ENCODE measurements at places on chromosomes 11 and 22. TPM values are rescaled to one million over a fixed set of nuclear protein-coding genes. Genes with fewer than 3 reads are reported as not detected.
A peak's percentile ranks its signal among the peaks of the same experiment; 100 is the strongest.

OR51G1 gene
- not detected for total RNA-seq

ELMOD1 gene
- total RNA-seq: 0.73 TPM

ALDH3B2 gene
- 3.1 TPM for total RNA-seq

DNA sequence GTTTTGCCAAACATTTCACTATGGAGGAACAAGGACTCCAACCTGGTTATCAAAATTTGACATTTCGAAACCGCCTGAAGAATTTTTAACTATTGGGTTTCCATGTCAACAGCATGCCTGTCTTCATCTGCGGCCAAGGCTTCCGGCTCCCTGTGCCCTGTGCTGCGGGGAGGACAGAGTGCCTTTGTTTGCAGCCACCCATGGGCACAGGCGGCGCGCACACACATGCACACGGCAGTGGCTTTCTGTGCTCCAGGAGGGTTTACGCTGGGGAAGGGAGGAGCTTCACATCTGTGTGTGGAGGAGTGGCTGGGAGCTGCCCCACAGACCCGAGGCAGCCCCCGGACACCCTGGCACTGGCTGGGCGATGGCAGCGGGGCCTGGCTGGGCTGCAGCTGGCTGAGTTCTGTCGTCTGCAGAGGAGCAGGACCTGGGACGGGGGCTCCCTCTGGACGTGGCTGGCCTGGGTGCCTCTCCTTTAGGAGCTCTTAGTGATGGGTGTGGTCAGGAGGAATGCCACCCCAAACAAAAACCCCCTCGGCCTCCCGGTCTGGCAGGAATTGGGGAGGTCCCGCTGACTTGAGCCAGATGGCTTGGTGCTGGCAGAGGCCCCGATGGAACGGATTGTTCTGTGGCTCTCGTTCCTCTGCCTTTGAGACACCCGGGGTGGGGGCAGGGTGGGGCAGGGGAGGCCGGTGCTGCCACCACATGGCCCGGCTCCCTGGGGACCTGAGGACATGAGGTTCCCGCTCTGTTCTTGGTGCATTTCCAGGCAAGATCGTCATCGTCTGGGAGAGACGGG is 1290.9 kb downstream of the BRD1 start:
- no peaks in the 10 kb centered on the region for H3K4me1 ChIP-seq
- H3K4me3 ChIP-seq: no peak overlapping the region
- peaks cover 4% of the 10 kb centered on the region for H3K27me3 ChIP-seq

DNA sequence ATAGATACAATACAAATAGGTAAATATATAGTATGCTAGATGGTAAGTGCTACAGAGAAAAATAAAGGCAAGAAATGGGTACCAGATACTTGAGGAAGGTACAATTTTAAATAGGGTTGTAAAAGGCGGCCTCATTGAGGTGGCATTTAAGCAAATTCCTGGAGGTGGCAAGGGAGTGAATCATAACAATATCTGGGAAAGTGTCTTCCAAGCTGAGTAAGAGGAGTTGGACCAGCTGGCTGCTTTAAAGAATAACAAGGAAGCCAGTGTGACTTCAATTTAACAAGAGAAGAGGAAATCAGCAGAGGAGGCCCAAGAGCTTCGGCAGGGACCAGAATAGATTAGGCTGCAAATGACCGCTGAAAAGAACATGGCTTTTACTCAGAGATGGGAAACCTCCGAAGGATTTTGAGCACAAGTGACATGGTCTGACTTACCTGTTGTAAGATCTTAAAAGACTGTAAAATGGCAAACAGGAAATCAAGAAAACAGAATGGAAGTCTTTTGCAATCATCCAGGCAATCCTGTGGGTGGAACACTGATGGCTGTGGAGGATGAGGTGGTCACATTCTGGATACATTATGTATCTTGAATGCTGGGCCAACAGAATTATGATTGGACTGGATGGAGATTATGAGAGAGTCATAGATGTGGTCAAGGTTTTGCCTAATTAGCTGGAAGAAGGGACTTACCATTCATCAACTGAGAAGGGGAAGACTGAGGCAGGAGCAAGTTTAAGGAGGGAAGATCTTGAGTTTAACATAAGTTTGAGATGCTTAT is 77.2 kb downstream of the RDX start:
- no peak overlapping the region for H3K27ac ChIP-seq
- peaks cover 4% of the 10 kb centered on the region for H3K4me1 ChIP-seq
- peaks cover 10% of the 10 kb centered on the region for H3K36me3 ChIP-seq

- no peak overlapping the region for H3K27ac ChIP-seq
These were observed 18.9 kb downstream of the PLAAT3 start for GRCh38 chr11:63595296-63595695.

DNA sequence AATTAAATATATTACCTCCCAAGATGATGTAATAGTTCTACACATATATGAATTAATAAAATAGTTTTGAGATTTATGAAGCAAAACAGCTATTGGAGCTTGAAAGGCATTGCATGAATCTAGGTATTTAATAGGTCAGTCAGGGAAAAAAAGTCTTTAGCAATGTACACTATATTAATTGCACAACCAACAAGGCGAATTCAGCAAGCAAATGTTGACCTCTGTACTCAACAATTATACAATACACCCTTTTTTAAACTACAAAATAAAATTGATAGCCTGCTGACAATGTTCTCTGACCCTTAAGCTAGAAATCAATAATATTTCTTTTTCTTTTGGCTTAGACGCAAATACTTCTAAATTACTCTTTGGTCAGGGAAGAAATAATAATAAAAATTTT is 345.5 kb downstream of the LUZP2 start:
- DNase-seq: no peak
- no peaks in the 10 kb centered on the region for H3K36me3 ChIP-seq
- no peaks in the 10 kb centered on the region for H3K27me3 ChIP-seq
- no peaks in the 10 kb centered on the region for H3K4me1 ChIP-seq
- H3K4me3 ChIP-seq: no peak overlapping the region

- DNase-seq: no peak
- no peak overlapping the region for H3K4me3 ChIP-seq
- H3K36me3 ChIP-seq: peaks cover 2% of the 10 kb centered on the region
- H3K27ac ChIP-seq: no peak overlapping the region
- H3K27me3 ChIP-seq: no peaks in the 10 kb centered on the region
These were observed 21.5 kb downstream of the SHISAL1 start for GRCh38 chr22:44291265-44291664.

DNA sequence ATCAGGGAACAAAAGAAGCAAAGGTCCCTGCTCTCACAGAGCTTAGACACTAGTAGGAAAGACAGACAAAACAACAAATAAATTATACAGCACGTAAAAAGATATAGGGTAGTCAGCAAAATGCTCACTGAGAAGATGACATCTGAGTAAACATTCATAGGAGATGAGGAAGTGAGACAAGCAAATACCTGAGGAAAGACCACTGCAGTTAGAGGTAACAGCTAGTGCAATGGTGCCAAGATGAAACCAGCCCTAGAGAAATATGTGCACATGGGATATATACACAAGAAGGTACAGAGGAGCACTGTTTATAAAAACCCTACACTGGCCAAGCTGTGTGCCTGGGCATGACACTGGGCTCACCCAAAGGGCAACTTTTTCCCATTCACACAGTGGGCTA is 9.8 kb downstream of the CYP2R1 start:
- H3K27ac ChIP-seq: no peak overlapping the region
- H3K27me3 ChIP-seq: no peaks in the 10 kb centered on the region
- H3K4me3 ChIP-seq: no peak overlapping the region
- peaks cover 21% of the 10 kb centered on the region for H3K36me3 ChIP-seq
- peaks cover 12% of the 10 kb centered on the region for H3K4me1 ChIP-seq

GRCh38 chr11:92627615-92628256 is 341.7 kb upstream of the MTNR1B start:
- no peak overlapping the region for H3K4me3 ChIP-seq
- no peaks in the 10 kb centered on the region for H3K36me3 ChIP-seq
- DNase-seq: no peak
- no peak overlapping the region for H3K27ac ChIP-seq

- peaks cover 13% of the 10 kb centered on the region for H3K36me3 ChIP-seq
- H3K4me3 ChIP-seq: no peak overlapping the region
- DNase-seq: no peak
- H3K27ac ChIP-seq: no peak overlapping the region
- H3K27me3 ChIP-seq: no peaks in the 10 kb centered on the region
These were observed 180.6 kb downstream of the TBC1D22A start for GRCh38 chr22:46942799-46943785.

DNA sequence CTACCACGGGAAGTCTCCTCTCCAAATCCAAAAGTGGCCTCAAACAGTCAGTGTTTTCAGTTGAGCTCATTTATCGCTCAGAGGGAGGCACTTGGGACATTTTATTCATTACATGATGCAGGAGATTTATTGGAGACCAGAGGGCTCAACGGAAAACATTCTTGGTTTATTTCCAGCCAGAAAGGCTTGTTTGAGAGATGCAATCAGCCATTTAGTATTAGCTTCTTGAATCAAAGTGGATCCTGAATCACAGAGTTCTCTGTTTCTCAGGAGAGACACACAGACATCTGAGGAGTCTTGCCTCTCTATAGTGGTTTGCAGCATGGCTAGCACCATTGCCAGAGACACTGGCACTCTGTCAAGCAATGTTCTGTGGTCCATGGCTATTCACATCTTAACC is 31.5 kb downstream of the CD44 start:
- H3K36me3 ChIP-seq: no peaks in the 10 kb centered on the region
- H3K27ac ChIP-seq: no peak overlapping the region
- no peaks in the 10 kb centered on the region for H3K27me3 ChIP-seq
- no peak for DNase-seq
- no peaks in the 10 kb centered on the region for H3K4me1 ChIP-seq
- H3K4me3 ChIP-seq: no peak overlapping the region

DNA sequence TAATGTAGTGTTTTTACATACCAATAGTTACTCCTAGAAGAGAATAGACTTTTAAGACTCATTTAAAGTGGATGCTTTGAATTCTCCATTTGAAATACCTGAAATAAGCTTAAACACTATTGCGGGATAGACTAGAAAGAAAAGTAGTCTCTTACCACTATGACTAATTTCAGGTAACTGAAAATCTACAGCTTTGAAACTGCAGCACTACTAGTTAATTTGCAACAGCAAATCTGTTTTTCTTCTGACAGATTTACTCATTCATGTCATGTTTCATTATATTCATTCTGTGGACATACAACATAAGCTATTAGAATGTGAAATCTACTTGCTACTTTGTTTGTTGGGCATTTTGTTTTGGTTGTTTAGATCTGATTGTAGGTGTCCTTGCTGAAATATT is 153.6 kb downstream of the MAML2 start:
- H3K4me3 ChIP-seq: no peak overlapping the region
- peaks cover 2% of the 10 kb centered on the region for H3K36me3 ChIP-seq
- peaks cover 53% of the 10 kb centered on the region for H3K4me1 ChIP-seq
- H3K27me3 ChIP-seq: no peaks in the 10 kb centered on the region

- H3K36me3 ChIP-seq: no peaks in the 10 kb centered on the region
- no peak overlapping the region for H3K27ac ChIP-seq
- H3K27me3 ChIP-seq: no peaks in the 10 kb centered on the region
- H3K4me3 ChIP-seq: no peak overlapping the region
These were observed 276.8 kb upstream of the SESN3 start for GRCh38 chr11:95507794-95508193.

DNA sequence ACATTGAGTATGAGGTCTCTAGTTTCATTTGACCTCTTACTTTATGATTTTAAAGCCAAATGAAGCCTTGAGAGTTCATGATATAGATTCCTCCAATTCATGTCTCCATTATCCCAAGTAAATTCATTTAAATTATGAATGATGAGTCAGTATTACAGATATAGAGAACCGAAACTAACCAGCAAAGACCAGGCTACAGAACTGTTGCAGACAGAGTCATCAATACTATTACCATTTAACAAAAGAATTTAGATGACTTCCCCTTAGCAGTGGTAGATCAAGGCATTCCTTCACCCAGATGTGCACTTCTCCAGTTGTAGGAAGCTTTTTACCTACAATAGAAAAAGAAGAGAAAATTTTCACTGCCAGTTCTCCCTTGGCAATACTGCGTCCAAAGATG is 11.8 kb upstream of the CCDC89 start:
- DNase-seq: no peak
- H3K4me3 ChIP-seq: no peak overlapping the region
- no peak overlapping the region for H3K27ac ChIP-seq
- H3K4me1 ChIP-seq: peaks cover 15% of the 10 kb centered on the region
- no peaks in the 10 kb centered on the region for H3K27me3 ChIP-seq

DNA sequence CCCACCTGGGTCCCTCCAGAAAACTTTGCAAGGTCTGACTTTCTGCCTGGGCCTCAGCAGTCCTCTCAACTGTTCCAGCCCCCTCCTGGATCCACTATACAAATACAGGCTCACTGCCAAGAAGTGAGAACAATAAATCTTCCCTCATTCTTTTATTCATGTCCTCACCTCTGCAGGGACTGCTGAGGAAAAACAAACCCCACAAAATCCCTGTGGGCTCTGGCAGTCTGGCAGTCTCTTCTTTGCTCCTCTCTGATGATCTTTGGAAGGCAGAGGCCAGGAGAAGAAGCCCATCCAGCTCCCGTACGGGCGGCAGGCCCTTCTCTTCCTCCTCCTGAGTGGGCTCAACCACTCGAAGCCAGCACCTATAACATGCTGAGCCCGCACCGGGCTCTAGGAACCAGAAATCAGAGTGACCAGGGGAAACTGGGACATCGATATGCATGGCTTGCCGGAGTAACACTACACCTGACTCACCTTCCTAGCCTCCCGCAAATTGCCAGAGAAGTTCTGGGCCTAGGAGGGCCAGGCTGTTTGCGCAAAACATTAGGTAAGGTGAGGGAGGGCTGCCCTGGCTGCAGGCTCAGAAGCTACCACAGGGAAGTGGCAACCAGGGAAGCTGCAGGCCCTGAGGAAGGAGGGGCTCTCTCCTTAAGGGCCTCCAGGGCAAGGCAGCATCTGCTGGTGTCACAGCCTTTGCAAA is 24.2 kb downstream of the TMPRSS5 start:
- H3K4me3 ChIP-seq: no peak overlapping the region
- peak overlapping the region; percentile 82 for H3K27ac ChIP-seq
- H3K4me1 ChIP-seq: peaks cover 56% of the 10 kb centered on the region
- no peaks in the 10 kb centered on the region for H3K36me3 ChIP-seq

DNA sequence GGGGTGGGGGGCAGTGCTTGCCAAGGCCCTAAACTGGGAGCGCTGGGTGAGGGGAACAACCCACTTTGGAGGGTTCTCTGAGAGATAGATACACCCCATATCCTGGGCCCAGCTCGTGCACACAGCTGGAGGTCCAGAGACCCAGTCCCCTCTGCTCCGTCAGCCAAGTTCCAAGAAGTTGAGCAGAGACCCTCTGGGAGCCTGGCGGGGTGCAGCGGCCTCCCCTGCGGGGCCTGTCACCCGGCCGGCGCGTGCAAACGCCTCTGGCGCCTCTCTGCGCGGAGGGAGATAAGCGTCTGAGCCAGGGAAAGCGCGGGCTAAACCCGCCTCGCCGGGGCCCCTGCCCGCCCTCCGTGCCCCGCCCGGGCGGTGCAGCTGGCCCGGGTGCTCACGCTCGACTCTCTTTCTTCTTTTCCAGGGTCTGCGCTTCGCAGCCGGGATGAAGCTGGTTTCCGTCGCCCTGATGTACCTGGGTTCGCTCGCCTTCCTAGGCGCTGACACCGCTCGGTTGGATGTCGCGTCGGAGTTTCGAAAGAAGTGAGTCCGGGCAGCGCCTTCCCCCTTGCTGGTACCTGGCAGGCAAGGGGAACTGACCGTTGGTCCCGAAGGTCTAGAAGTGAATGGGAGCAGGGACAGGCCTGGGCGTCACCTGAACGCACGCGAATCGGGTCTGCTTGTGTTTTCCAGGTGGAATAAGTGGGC is 540 bp downstream of the ADM start:
- H3K4me1 ChIP-seq: peaks cover 32% of the 10 kb centered on the region
- no peak for DNase-seq
- H3K4me3 ChIP-seq: peak overlapping the region; percentile 97
- H3K36me3 ChIP-seq: no peaks in the 10 kb centered on the region
- peak overlapping the region; percentile 56 for H3K27ac ChIP-seq
